ENCODE measurements at places on chromosomes 1 and 21. TPM values are rescaled to one million over a fixed set of nuclear protein-coding genes. Genes with fewer than 3 reads are reported as not detected.

- no peak for DNase-seq
These were observed 4.1 kb upstream of the ADGRL4 start for GRCh38 chr1:79010589-79010988.

DNA sequence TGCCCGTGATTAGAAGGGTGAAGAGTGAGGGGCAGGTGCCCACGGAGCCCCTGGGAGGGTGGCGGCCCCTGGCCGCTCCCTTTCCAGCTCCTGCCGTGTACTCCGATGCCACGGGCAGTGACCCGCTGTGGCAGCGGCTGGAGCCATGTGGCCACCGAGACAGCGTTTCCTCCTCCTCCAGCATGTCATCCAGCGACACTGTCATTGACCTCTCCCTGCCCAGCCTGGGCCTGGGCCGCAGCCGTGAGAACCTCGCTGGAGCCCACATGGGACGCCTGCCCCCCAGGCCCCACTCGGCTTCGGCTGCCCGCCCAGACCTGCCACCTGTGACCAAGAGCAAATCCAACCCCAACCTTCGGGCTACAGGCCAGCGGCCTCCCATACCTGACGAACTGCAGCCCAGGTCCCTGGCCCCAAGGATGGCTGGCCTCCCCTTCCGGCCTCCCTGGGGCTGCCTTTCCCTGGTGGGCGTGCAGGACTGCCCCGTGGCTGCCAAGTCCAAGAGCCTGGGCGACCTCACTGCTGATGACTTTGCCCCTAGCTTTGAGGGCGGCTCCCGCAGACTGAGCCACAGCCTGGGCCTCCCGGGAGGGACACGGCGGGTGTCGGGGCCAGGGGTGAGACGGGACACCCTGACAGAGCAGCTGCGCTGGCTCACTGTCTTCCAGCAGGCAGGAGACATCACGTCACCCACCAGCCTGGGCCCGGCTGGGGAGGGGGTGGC, 22.0 kb downstream of the PANK4 start:
- DNase-seq = no peak

DNA sequence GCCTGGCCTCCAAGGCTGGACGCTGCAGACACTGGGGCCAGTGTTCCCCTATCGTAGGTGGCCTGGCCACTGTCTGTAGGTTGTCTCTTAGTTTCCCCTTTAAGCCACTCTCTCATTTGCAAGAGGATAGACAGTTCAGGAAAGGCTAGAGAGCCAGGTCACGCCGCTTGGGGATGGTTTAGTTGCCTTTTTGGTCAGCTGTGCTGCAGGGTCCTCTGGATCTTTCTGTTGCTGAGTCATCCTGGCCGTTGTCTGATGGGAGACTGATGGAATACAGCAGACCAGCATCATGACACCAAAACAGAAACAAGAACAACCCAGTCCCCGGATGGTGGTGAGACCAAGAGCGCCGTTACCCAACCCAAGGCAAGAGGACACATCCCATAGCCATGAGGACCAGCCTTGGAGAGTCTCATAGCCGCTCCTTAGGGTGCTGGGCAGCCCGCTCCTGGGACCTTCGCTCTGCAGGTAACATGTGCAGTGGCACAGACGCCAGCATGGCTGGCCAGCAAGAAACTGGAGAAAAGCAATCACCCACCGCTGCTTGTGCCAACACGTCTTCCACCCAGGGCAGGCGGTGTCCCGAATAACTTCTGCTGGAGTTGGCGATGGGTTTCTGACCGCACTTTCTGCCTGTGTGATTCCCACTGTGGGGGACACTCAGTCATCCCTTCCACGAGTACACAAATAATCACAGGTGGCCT, 79.1 kb upstream of the COL6A1 start:
- no peak for DNase-seq

DNA sequence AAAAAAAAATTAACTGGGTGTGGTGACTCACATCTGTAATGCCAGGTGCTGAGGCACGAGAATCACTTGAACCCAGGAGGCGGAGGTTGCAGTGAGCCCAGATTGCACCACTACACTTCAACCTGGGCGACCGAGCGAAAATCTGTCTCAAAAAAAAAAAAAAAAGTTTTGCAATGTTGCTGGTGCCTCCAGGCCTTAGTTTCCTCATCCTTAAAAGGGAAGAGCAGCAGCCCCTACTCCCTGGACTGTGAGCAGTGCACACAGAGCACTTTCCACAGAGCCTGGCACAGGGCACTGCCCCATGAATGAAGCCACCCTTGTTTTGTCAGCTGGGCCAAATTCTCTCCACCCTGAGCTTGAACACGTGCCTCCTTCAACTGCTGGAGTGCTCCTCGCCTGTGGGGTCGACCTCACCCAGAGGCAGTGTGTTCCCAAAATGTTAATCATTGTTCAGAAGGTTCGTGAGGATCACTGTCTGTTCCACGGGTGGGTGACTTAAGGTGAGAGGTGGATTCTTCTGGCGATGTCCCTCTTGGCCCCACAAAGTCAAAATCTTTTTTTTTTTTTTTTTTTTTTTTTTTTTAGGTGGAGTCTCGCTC, 152.1 kb upstream of the TMEM51 start:
- no peak for DNase-seq

GRCh38 chr1:230276401-230276800, 149.7 kb downstream of the PGBD5 start:
- no peak for DNase-seq

DNA sequence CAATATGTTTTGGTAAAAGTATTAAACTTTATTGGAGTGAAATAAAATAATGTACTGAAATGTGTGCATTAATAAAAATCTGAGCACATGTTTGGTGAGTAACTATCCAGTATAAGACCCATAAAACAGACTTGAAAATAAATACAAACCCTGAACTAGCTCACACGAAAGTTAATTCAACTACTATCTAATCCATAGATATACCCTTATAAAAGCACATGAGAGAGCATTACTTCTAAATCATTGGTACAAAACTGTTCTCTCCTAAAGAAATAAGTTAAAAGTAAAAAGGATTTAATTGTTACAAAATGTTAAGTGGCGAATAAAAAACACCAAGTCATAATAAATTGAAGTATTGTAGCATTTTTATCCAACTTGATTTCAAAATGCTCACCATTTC, 295.6 kb downstream of the PTPRC start:
- no peak for DNase-seq

- no peak for DNase-seq
These were observed 81.4 kb downstream of the ESRRG start for GRCh38 chr1:216641669-216642460.

GRCh38 chr1:201673915-201674314, 135.0 kb downstream of the NAV1 start:
- no peak for DNase-seq

GRCh38 chr21:33769057-33769456, 126.8 kb downstream of the ITSN1 start:
- no peak for DNase-seq

DNA sequence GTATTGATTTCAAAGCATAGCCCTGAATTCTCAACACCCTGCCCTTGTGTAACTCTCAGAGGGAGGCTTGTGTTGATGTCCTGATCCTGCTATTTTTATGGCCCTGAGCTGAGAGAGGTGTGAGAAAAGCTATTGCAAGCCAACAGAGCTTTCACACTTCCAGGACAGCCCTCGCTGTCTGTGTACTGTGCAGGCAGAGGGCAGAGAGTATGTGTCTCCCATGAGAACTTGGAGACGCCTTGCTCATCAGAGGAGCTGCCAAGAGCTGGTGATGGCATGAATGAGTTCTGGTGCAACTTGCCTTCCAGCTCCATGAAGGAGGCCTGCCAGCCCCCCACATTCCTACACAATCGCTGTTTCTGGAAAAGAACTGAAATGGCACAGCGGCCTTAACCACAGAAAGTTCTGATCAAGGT, 144.1 kb upstream of the AJAP1 start:
- no peak for DNase-seq

- DNase-seq = no peak
These were observed 73.7 kb downstream of the CAPZB start for GRCh38 chr1:19411612-19412011.

GRCh38 chr1:94096797-94097549, 24.0 kb downstream of the ABCA4 start:
- DNase-seq = no peak

DNA sequence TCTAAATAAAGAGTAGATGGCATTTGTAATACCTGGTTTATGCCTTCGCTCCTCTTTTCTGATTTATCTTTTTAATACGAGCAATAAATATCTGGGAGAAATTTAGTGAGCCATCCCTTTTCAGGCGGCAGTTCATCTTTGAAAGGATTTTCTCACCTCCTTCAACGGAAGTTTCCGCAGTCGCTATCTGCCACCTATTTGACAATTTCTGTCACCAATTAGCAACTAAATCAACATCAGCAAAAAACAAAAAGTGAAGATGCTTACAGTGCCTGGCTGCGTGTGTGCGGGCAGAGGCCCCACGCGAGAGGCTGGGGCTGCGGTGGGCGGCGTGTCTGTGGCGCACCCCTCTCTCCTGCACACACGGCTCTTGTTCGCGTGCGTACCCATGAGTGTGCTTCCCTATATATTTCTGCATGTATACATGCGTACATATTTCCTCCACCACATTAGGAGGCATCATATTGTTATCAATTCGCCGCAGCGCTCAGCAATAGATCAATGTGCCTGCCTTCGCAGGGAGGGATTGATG, 117.3 kb upstream of the BARHL2 start:
- DNase-seq = no peak

DNA sequence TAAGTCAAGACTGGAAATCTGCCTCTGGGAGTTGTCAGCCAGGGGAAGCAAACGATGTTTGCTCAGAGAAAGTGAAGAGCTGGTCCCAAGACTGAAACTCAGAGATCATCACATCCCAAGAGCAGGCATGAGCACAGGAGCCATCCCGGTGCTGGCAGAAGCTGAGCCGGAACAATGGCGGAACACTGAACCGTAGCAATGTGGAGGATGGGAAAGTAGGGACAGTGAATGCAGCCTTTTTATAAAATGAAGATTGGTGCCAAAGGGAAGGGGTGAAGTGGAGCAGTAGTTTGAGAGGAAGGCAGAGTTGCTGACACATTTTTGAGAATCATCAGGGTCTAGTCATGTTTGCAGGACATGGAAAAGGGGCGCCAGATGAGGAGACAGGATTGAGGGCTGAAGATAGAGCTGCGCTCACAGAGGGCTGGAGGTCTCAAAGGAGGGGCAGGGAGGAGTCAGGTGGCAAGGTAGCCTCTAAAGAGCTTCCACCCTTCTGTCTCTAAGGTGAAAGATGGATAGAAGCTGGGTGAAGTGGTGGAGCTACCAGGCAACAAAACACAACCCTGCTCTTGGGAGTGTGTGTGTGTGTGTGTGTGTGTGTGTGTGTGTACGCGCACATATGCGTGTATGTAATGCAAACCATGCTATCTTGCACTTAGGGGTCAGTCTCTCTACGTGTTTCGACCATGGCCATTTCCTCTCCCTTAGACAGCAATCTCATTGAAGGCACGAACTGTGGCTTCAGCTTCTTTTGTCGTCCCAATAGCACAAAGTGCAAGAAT, 94.3 kb upstream of the IRF2BP2 start:
- no peak for DNase-seq

GRCh38 chr21:34883491-34884271, 165.4 kb downstream of the RUNX1 start:
- no peak for DNase-seq

DNA sequence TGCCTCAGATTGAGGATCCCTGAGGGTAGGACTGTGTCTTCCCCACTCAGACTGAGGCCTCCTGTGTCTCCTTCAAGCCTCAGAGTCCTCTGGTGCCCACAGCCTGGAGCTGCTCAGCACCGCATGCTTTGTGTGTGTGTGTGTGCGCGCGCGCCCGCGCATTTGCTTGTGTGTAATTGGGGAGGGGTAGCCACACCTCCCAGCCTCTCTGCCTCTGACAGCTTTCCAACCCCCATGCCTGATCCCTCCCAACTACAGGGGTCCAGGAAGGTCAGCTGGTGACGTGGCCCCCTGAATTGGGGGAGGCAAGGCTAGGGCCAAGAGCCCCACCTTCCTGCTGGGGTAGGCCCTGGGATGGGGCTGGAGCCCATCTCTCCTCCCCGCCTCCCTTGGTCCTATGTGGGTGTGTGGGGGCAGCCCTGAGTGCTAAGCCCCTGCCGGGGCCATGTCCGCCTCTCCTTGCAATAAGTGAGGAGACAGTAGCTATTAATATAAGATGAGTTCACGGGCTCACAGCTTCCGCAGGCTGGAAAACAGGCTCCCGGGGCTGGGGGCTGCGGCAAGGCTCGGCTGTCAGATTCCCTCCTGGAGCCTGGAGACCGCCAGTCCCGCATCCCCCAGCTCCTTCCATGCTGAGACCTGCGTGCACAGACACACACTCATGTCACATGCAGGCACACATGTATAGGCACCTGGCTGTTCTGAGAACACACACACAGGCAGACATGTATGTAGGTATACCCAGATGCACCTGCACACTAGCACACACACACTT, 7.0 kb downstream of the GPR3 start:
- no peak for DNase-seq

- DNase-seq = no peak
These were observed 7.8 kb downstream of the ERG start for GRCh38 chr21:38490411-38491020.

GRCh38 chr1:63435161-63435560, 67.7 kb downstream of the ALG6 start:
- DNase-seq = no peak

- no peak for DNase-seq
These were observed 5.0 kb upstream of the ADGRB2 start for GRCh38 chr1:31768939-31769704.

DNA sequence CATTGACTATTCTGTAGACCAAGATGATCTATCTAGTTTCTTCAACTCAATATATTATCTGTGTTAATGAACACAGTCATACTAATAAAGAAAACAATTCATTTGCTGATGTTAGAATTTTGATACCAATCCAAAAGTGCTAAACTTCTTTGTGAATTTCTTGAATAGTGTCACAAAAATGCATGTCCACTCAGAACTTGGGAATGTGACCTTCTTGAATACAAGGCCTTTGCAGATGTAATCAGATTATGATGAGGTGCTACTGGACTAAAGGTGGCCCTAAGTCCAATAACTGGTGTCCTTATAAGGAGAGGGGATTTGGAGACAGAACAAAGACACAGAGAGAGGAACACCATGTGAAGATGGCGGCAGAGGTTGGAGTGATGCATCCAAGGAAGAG, 305.8 kb upstream of the ZP4 start:
- no peak for DNase-seq

The MAN1C1 gene
- 1.5 TPM for total RNA-seq

The SPRR2A gene
- total RNA-seq = not detected

The TP73 gene
- total RNA-seq = 4.7 TPM

The FNDC7 gene
- total RNA-seq = 0.05 TPM

The PLEKHN1 gene
- total RNA-seq = 9.8 TPM

The TM2D1 gene
- 43.2 TPM for total RNA-seq

The TDRKH gene
- total RNA-seq = 33.6 TPM

The PTPRC gene
- 1.4 TPM for total RNA-seq

The NR1I3 gene
- not detected for total RNA-seq
